ENCODE measurements at places on chromosomes 11 and 22.

- no peak for DNase-seq
Observed at GRCh38 chr11:21316591-21316990, 647.2 kb downstream of the NELL1 start.

DNA sequence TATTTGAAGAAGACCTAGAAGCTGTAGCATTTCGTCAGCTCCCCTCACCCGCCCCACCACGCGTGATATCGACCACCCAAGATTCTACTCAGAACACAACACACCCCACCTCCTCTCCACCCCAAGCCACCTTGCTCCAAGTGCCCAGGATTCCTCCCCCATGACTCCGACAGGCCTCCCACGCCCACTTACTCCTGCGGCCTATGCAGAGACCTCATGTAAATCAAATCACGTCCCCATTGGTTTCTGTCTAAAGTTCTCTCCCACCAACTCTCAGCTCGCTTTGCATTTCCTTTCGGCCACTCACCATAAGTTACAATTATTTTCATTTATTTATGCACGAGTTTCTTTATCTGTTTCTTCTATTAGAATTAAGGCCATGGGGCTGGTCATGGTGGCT, 11.0 kb downstream of the TMEM151A start:
- no peak for DNase-seq

GRCh38 chr11:119099711-119100110, 1.9 kb downstream of the DPAGT1 start:
- no peak for DNase-seq

DNA sequence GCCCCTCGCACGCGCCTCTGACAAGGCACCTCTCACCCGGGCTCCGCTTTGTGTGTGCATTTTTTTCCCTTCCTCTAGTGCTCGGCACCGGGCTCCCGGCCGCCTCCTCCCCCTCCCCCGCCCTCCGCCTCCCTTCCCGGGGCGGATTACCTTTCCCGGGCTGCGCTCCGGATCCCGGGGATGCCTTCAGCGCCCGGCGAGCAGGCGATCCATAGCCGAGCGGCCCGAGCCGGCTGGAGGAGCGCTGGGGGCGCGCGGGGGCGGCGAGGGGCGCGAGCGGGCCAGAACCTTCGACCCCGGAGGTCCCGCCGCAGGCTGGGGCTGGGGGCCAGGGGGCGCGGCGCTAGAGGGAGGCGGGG, 282 bp downstream of the MPPED2 start:
- DNase-seq = no peak

DNA sequence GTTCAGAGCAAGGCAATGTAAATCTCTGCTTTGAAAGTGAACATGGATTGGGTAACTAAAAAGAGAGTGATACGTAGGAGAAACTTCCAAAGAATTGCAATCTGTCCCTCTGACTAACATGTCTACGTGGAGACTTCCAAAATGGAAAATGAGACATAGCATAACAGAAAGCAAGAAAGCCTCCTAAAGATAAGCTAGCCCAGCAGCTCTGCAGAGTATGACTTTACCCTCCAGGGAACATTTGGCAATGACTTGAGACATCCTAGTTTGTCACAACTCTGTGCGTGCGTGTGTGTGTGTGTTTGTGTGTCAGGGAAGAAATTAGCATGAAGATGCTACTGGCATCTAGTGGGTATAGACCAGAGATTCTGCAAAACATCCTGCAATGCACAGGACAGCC, 817.4 kb downstream of the NTM start:
- DNase-seq = no peak

GRCh38 chr11:75355051-75355450, 3.6 kb upstream of the ARRB1 start:
- no peak for DNase-seq

- DNase-seq = no peak
Observed at GRCh38 chr11:68009391-68010089, 587 bp upstream of the ALDH3B1 start.

DNA sequence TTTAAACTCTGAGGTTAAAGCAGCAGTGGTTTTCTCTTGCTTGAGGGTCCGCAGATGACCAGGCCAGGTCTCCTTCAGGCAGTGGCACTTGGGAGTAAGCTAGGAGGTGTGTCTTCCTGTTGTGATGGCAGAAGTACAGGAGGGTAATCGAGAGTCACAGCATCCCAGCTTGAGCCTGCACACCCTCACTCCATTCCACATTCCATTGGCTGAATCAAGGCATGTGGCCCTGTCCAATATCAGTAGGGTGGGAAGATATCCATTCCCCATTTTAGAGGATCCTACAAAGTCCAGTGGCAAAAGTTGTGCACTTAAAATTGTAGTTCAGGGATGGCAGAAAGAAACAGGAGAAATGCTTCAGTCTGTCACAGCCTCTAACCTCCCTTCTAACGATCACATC, 23.3 kb downstream of the OSBP2 start:
- no peak for DNase-seq

- no peak for DNase-seq
Observed at GRCh38 chr11:64437426-64437825, 78.5 kb downstream of the RPS6KA4 start.

GRCh38 chr11:27087432-27087831, 46.8 kb downstream of the BBOX1 start:
- DNase-seq = no peak

DNA sequence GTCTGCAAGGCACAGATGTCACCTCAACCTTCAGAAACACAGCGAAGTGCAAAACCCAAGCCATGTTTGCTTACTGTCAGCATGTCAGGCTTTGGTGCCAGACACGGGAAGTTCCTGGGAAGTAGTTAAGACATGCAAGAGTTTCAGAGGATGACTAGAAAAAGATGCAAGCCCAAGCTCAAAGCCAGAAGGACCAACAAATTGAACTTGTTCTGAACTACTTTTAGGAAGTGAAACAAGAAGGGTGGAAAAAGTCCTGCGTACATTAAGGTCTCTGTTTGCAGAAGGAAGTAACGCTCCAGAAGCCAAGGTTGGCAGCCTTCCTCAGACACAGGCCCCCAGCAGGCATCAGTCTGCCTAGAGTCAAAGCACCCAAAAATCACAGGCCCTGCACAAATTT, 2.6 kb downstream of the AP1B1 start:
- DNase-seq = no peak

DNA sequence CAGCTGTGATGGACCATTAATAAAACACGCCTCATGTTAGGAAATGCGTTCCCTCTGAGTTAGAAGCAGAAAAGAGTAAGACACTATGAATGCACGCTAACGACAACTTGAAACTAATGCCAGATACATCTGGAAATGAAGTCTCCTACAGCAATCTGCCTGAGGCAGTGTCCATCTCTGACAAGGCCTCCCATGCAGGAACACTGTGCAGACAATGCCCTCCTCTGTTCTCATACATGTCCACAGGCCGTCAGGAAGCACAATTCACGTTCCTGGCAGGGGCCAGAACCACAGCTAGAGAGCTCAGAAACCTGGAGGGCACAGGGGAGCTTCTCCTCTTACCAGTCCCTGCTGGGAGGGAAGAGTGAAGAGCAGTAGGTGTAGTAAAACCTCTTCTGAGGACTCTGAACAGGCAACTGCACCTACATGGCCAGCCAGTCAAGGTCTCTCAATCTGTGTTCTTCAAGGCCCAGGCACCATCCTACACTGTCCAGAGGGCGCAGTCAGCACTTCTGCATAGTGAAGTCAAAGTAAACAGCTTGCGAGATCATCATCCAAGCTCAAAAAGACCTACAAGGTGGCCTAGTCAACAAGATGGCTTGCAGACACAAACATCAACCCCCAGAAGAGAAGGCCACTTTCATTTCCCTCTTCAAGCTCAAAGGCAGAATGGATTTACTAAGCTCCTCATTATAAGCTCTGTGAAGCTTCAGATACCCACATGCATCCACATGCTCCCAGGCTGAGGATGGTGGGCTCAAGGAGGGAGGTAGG, 41.5 kb upstream of the CYP2D6 start:
- no peak for DNase-seq

DNA sequence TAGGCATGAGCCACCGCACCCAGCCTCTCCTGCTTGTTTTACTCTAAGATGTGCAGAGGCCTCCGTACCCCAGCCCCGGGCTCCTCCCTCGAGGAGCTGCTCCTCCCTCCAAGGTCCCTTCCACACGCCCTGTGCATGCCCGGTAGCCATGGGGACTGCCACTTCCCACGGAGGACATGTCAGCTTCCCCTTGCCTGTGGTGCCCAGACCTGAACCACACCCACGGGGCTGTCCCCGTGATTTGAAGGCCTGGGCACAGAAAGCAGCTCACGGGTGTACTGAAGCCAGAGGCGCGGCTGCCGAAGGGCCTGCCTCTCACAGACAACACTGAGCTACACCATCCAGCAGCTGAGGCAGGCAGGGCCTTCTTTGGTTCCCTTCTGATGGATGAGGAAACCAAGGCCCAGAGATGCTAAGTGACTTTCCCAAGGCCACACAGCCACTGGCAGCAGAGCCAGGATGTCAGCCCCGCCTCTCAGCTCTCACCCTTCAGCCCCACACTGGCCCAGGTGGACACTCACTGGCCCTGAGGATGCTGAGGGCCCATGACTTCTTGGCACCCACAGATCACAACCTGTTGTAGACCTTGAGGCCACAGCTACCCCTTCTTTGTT, 7.3 kb downstream of the INS start:
- no peak for DNase-seq

Data from left renal cortex interstitium (tissue), 4 donors.